ENCODE measurements at places on chromosomes 1 and 21.

DNA sequence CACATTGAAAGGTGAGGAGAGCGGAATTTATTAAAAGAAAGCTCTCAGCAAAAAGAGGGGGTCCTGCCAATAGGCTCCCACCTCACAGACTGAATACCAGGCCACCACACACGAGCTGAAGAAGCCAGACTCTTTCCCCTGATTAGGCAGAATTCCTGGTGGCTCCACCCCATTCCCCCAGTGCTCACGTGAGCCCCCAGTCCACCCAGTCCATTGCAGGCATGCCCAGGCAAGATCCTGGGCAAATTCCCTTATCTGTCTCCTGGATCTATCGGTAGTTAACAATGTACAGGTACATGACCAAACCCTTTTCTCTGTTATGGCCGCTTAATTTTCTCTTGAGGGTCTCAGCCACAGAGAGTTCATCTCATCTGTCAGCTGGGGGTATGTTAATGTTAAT is 54.6 kb upstream of the BTG3 start:
- no peak for DNase-seq

DNA sequence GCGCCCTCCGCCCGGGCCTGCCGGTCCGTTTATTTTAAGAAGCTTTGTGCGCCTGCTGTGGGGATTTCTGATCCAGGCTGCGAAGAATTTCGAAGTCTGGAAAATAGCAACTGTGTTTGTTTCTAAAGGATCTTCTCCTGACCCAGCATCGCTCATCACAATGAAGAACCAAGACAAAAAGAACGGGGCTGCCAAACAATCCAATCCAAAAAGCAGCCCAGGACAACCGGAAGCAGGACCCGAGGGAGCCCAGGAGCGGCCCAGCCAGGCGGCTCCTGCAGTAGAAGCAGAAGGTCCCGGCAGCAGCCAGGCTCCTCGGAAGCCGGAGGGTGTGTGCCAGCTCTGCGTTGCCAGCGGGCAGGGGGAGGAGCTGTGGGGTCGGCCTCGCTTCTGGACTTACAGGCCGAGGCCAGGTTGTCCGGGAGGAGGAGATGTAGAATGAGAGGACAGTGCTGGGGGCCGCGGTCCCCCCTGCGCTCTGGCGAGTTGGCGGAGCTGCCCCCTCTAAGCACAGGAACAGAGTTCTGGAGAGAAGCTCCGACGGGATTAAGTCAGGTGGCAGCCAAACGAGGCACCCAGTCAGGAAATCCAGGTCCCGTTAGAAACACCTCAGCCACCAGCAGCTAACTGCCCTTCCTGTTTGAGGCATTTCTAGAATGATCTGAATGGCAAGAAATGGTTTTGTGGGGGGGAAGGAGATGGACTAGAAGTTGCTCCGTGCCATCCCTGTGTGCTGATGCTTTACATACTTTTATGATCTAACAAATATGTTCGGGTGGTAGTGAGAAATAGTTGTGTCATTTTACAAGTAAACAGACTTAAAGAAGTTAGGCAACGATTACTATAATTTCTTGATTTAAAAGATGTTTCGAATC is 948 bp downstream of the TXLNA start:
- DNase-seq = peak; percentile 31

DNA sequence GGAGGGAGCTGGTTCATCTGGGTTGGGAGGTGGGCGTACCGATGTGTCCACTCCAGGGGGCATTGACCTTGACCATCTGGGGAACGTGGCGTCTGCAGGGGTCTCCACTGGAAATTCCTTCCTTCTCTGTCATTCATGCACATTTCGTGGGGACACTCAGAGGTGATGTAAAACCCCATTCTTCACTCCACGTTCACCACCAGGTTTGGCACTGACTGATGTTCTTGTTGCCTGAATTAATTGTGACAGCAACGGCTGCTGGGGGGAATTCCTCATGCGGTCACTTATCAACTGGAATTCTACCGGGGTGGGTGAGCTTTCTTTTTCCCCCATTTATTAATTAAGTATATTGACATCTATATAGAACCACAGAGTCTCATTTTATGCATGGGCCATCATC is 18.1 kb upstream of the POFUT2 start:
- DNase-seq = no peak

GRCh38 chr1:25802915-25803314 is 2.9 kb downstream of the SELENON start:
- DNase-seq = peak; percentile 21

GRCh38 chr1:213425376-213426030 is 374.5 kb downstream of the RPS6KC1 start:
- DNase-seq = no peak

All from CD4-positive, alpha-beta T cell treated with Interleukin-21 for 1 hour (primary cell).